Vagina (tissue), 2 donors: ENCODE measurements at places on chromosomes 6 and 20.

GRCh38 chr6:106117579-106117978 is 31.4 kb downstream of the PRDM1 start:
- DNase-seq = no peak

GRCh38 chr6:118940770-118941169 is 5.8 kb upstream of the MCM9 start:
- no peak for DNase-seq

- no peak for DNase-seq
Observed at GRCh38 chr6:11621119-11621518, 83.6 kb downstream of the TMEM170B start.

DNA sequence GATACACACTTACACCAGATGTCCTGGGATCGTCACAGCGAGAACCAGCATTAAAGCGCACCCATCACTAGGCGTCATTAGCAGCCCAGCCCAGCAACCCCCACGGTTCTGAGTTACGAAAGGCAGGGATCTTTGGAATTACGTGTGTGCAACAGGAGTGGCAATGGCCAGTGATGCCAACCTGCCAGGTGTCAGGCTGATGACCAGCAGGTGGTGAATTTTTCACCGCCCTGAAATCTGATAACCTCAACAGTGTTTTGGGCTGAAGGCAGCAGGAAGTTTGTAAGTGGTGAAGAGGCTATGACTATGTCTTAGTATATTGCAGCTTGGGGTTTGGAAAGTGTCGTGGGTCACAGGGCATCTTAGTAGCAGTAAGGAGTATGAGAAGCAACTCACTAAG is 166.1 kb downstream of the TMEM242 start:
- no peak for DNase-seq

GRCh38 chr20:4056880-4057279 is 41.5 kb upstream of the RNF24 start:
- DNase-seq = no peak

- DNase-seq = no peak
Observed at GRCh38 chr6:106249658-106250057, 75.9 kb downstream of the ATG5 start.

DNA sequence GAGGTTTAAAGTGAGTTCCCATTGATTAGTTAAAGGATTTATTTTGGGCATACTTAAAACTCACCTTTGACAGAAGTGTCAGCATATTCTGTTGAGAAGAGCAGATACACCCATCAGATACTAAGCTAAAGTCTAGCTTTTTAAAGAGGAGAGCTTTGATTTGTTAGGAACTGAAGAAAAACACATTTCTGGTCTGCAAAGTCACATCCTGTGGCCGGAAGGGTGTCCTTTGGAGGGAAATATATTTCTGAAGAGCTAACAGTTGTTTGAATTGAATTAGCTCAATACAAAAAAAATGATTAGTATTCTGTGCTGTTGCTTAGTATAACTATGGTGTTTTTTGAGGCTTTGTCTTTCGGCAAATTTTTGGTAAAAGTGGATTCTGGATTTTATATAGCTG is 302.7 kb downstream of the RFPL4B start:
- no peak for DNase-seq

DNA sequence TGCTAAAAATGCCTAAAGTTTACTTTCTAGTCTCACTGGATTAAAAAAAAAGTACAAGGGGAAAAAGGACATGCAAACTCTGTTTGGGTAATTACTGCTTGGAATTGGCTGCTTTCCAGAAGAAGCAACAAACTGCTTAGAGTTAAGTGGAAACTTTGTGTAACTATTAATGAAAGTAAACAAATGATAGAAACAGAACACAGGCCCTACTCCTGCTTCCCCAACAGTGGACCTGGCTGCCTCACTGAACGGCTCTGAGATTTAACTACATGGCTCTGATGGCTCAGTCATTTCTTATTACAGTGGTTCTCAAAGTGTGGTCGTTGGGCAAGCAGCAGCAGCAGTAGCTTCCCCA is 108.5 kb downstream of the MAN1A1 start:
- DNase-seq = no peak

DNA sequence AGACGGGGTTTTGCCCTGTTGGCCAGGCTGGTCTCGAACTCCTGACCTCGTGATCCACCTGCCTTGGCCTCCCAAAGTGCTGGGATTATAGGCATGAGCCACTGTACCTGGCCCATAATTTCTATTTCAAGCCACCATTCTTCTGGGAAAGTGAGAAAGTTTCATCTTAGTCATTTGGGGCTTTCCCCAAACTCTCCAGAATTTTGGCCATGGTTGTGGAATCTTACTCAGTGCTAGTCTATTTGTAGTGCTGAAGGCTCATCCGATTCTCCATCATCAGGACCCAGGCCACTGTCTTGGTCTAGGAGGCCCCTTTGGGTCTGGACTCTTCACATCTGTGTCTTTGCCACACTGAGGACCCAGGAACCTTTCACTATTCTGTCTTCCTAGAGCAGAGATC is 164.9 kb downstream of the EYA2 start:
- no peak for DNase-seq

DNA sequence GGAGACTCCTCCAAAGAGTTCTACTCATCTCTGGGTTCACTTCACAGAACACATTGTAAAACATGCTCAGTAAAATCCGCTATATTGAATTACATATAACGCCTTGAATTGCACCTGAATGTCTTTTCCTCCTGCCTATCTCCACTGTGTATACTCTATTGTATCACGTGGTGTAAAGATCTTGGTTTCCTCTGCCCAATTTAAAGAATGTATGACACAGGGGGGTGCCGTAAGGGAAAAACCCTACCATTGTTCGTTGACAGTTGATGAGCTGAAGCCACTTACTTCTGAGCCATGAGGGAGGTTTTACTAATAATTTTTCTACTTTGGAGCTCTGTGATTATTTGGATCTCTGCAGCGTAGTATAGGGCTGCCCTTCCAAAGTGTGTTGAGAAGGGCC is 6.0 kb downstream of the ASF1A start:
- DNase-seq = no peak

DNA sequence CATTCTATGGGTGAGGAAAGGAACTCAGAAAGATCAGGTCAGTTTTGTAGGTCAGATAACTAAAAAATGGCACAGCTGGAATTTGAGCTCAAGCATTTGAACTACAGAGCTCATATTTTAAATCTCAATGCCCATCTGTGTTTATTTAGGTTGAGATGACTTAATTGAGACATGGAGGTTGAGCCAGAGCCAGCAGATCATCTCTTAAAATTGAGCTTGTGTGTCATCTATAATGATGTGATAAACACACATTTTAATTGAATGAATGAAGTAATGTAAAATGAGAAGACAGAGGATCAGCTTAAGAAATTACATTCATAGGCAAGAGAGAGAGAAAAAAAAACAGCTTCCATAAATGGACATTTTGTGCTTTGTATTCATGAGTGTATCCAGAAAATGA is 3.7 kb downstream of the MANEA start:
- DNase-seq = no peak

DNA sequence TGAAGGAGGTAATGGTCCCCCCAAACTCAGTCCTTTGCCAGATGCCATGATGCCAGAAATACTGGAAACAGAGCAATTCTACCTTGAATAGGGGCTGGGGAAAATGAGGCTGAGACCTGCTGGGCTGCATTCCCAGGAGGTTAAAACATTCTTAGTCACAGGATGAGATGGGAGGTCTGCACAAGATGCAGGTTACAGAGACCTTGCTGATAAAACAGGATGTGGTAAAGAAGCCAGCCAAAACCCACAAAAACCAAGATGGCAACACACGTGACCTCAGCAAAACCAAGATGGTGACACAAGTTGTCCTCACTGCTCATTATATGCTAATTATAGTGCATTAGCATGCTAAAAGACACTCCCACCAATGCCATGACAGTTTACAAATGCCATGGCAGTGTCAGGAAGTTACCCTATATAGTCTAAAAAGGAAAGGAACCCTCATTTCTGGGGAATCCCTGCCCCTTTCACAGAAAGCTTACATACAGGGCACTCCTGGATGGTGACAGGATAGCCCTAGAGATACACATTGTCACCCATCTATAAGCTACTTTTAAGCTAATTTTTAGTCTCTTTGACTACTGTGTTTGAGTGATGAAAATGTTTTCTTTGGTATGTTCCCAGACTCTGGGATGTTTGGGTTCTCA is 979.7 kb downstream of the TBC1D32 start:
- no peak for DNase-seq

DNA sequence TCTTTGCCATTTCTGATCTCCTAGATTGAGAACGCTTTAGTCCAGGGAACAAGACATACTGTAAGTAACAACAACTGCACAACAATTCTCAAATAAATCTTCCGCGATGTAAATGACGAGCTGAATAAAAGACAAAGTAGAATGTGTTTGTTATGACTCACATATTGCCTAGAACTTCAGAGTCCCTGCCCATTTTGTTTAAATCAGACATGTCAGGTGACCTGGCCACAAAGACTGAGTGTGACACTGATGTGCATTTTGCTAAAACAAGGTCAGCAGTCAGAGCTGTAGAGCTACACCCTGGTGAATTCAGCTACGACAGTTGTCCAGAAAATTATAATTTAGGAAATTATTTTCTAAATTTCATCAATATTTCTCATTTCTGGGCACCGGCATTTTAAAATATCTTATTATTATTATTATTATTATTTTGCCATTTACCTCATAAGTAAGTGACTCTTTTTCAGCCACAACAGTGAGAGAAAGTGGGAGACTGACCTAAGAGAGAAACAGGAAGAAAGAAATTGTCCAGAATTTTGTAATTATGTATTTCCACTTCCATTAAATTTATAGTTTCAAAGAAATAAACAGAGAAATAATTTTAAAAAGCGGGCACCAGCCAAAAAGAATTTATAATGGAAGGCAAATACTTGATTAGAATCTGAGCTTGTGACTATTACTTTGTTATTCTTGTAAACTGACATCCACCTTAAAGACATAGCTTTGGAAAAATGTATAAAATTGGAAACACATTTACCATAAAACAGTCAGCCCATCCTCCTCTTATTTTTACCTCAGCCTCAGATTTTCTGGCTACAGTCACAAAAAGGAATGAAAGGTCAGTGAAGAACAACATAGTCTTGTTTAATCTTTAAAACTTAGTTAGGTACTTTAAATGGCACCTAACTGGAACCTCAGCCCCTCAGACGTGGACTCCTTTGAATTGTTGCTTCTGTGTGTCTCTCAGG is 157.0 kb upstream of the CITED2 start:
- no peak for DNase-seq

GRCh38 chr6:48135323-48136084 is 24.5 kb upstream of the PTCHD4 start:
- no peak for DNase-seq

DNA sequence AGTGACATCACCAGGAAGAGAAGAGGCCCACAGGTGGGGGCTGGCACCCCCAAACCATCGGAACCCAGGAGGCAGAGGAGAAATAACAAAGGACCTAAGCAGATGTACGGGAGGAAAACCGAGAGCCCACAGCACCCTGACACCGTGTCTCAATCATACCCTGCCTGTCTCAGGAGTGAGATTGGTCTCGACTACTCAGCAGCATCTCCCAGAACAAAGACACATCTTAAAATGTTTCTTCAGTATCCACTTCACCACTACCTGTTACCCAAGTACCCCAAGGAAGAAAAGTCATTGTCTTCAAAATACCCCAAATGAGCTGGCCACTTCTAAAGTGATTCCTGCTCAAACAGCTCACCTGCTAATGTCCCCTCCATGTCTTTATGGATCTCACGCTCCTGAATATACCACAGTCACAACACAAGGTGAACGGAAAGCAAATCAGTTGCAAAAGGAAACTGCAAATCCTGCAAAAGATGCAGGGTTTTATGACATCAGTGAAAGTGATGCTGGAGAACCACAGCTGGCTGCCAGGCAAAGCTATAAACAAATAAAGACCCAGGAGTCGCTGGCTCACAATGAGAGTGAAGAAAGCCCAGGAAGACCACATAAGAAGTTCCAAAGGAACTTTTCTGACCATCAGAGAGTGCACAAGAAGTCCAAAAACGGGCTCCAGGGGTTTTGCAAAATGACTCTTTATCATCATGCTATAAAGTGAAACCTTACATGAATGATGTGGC is 44.1 kb downstream of the PREX1 start:
- no peak for DNase-seq

DNA sequence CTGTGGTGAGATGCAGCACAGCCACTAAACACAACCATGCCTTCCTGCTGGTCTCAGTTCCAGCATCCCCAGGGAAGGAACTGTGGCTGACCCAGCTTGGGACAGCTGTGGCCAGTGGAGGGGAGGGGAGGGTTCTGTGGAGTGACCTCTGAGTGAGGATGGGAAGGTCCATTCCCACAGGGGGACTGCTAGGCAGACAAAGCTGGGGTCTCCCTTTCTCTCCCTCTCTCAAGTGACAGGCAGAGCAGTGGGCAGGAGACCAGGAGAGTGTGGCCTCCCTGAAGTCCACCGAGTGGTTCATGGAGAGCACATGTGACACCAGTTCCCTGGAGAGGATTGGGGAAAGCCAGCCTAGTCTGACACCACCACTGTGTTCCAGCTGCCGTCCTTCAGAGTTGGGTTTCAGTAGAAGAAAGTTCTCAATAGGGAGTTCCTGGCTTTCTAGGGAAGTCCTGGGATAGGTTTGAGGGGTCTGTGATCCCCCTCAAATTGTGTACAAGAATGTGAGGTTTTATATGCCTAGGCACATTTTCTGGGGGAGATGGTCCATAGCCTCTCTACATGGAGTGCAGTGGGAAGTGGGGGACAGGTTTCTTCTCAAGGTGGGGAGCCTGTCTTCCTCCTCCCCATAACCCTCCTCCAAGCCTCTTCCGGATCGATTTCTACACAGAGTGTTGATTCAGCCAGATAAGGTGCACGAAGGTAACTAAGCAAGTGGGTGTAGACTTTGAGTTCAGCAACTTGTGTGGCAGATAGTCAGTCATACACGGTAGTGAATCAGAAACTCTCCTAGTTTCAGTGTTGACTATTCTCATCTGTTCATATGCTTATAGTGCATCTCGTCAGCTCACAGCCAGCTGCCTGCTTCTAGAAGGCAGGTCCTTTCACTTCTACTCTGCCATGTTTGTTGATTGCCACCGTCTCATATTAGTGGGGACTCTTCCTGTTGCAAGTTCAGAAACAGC is 18.9 kb downstream of the MANBAL start:
- no peak for DNase-seq

DNA sequence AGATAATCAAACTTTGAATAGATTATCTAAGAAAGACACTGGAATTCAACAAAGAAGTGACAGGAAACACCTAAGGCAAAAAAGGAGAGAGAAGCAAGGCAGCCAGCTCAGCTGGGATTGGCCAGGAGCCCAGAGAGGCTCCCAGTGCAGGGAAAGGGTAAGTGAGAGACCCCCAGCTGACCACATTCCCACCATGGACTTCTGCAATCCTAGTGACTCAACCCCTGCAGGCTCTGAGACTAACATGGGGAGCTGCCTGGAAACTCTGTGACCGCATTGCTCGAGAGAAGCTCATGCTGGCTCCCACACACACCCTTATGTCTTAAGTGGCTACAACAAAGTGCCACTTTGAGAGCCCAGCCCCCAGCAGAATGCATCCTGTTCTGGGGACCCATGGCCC is 215.1 kb downstream of the PACRG start:
- DNase-seq = no peak

GRCh38 chr6:160057080-160057479 is 64.5 kb upstream of the SLC22A1 start:
- no peak for DNase-seq

- no peak for DNase-seq
Observed at GRCh38 chr20:36043892-36044515, 75.6 kb downstream of the CNBD2 start.
